GM23248 (cell line): ENCODE measurements at places on chromosomes 5 and 9. TPM values are rescaled to one million over a fixed set of nuclear protein-coding genes. Genes with fewer than 3 reads are reported as not detected.

The FBP1 gene
- total RNA-seq, result not detected in 2 replicates

The SLU7 gene
- total RNA-seq, result 32.1 and 52.2 TPM in 2 replicates

The PIGO gene
- total RNA-seq, result 16.4 and 17.4 TPM in 2 replicates

DNA sequence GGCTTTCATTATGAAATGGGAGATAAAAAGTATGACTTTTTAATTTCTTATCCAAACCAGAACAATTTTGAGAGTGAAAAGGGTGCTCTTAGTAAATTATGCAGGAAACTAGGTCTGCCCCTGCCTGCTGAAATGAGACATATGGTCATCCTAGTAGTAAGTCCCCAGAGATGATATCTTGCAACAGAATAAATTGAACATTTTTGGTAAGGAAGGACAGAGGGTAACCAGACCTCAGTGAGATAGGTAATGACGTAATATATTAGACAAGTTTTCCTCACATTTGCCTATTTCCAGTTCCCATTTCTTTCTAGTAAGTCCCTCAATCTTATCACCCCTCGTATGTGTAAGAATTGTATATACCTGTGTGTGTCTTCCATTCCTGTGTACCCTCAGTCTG lies 91.8 kb downstream of the EQTN start:
- no peak for DNase-seq

DNA sequence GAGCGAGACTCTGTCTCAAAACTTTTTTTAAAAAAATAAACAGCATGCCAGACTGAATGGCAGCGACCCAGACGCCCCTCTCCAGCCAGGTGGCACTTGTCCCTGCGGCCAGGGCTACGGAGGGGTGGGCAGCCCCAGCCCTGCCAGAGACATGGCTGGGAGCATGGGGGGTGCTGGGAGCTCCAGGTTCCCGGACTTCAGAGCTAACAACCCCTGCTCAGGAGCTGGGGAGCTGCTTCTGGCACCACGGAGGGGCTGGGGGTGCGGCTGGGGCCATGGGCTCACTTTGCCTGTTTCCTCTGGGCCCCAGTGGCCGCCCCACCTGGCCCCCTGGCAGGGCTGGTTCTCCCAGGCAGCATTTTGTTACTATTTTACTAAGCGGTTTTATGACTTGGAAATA lies 49.9 kb downstream of the SLC12A7 start:
- DNase-seq, result no peak
